Lung microvascular endothelial cell (primary cell): ENCODE measurements at places on chromosomes 4 and X.

DNA sequence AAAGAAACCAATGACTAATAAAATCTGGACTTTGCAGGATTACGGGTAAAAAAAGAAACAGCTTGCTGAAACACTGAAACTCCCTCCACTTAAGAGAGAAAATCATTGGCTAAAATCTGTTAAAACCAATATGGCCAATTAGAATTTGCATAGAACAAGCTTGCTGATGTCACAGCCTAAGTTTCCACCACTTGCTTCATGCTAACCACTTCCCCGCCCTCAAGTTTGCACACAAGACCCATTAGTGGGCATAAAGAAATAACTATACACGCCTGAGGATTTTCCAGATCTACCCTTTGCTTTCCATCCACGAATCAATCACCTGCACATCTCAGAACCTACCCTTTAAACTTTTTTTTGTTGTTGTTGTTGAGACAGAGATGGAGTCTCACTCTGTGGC is 42.7 kb upstream of the PHEX start:
- DNase-seq, result no peak

- DNase-seq, result no peak
Measured at GRCh38 chrX:31649201-31649600, 577.4 kb upstream of the FTHL17 start.

DNA sequence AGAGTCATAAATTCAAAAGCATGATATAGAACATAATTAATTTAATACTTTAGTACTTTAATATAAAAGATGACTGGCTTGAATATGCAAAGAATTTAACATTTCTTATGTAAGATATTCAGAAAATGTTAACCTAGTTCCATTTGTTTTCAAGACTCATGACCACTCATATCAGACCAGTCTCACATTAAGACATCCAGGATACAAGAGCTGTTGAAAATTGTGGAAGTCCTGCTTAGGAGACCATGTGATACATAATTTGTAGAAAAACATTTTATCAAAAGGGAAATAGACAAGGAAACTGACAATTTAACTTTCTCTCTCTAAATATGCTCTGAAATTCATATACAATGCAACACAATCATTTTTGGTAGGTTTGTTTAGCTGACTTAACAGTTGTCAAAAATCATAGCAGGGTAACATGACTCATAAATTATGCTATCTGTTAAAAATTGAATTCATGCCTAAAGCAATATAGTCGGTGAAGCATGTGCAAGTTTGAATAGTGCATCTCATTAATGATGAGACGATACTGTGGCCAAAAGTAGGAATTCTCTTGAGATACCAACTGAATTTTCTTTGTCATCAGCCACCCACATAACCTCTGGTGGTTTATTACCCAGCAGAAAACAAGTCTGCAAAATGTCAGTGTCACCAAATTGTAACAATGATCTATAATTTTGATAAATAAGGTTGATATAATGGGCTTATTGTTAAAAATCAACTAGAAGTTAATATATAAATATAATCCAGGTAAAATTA is 211.4 kb downstream of the GASK1B start:
- no peak for DNase-seq

- DNase-seq, result no peak
Measured at GRCh38 chr4:144685911-144686310, 40.0 kb downstream of the HHIP start.

DNA sequence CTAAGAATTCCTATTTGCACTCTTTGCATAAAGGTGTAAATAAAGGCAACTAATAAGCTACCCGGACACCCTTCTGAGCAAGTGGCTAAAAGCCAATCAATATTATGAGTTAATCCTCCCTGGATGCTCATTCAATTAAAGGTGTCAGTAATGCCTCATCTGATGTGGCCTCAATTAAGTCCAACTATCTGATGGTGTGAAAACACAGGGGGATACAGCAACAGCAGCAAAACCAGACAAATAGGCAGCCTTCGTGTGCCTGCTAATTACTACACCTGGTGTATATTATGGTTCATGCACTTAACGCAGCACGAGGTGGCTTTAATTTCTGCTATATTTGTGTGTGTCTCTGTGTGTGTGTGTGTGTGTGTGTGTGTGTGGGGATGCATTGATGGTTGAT is 244.4 kb downstream of the DCLK2 start:
- DNase-seq, result no peak

DNA sequence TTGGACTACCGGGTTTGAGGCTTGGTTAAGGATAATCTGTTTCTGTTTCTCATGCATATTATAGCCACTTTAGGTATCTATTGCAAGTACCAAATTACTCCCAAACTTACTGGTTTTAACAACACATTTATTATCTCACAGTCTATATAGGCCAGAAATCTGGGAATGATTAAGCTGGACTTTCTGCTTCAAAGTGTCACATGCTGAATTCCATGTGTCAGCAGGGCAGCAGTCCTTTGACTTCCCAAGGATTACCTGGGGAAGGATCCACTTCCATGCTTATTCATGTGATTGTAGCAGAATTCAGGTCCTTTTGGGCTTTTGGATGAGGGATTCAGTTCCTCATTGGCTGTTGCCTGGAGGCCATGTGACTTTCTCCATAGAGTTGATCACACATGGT is 349.0 kb upstream of the TRAM1L1 start:
- no peak for DNase-seq

- no peak for DNase-seq
Measured at GRCh38 chr4:177023951-177024350, 231.2 kb upstream of the VEGFC start.

GRCh38 chr4:5568931-5569330 is 139.4 kb downstream of the EVC2 start:
- DNase-seq, result no peak

DNA sequence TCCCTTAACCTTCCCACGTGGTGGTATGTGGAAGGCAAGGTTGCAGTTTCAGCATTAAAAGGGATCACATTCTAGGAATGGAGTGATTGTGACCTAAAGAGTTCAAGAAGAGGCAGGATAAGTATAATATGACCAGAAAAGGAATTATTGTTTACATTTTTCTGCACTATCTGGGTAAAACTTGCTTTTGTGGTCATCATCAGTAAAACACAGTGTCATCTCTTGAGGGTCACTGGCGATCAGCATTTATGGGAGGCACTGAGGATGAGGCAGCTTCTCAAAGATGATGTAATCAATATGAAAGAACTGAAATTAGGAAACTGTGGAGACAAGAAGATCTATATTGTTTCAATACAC is 88.7 kb downstream of the CFAP299 start:
- no peak for DNase-seq

DNA sequence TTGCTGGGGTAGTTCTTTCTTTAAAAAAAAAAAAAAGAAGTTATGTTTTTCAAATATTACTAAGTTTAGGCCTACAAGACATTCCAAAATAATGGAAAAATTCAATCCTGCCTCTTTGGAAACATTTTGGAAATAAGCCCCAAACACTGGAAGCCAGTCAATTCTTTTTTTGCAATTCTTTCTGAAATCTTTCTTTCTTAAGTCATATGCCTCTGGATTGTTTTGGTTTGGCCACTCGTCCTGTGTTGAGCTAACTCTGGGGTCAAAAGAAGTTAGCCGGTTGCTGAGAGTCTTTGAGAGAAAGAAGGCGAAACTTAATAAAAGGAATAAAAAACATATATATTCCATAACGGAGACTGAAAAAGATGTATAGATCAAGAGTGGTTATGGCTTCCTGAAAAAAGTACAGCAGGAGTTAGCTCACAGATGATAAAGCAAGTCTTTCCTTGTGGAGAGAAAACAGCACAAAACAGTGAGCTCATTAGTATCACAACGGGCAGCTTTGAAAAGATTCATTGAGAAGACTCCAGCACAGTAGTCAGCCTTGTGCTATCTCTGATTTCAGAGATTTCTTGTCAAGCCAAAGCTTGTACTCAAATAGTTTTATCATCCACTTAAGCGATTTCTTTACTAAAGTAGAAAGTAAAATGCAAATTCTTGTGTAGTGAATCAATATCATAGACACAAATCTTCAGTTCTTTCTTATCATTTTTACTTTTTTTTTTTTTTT is 64.8 kb downstream of the PLS3 start:
- DNase-seq, result no peak

DNA sequence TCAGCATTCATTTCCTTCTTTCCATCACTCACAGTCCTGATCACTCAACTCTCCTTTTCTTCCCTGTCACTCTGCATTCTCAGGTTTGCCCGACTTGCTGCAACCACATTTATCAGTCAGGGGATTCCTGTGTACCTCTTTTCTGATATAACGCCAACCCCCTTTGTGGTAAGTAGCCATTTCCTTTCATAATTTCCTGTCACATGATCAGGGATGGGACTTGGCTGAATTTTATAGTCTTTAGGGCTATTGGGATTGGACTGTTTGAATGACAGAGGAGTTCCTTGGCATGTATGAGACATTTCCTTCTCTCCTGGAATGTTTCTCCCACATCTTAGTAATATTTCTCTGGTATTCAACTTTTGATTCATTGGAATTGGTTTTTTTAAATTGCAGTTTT is 11.0 kb downstream of the PGM2 start:
- DNase-seq, result peak; percentile 57

- DNase-seq, result no peak
Measured at GRCh38 chr4:159293811-159294515, 191.1 kb downstream of the RAPGEF2 start.

- DNase-seq, result no peak
Measured at GRCh38 chr4:70531981-70532380, 13.6 kb downstream of the AMTN start.

DNA sequence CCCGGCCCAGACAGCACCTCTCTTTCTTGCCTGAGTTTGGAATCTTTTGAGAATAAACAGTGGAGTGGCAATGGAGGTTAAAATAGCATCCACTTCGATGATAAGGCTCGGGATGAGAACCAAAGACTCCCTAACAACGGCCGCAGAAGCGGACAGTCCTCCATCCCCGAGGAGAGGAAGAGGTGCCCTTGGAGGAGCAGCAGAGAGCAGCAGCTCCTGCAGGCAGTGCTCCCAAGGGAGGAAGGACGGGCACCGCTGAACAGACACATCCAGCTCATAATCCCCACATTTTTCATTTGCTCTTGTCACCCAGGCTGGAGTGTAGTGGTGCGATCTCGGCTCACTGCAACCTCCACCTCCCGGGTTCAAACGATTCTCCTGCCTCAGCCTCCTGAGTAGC is 61.3 kb downstream of the DCTD start:
- DNase-seq, result no peak

- DNase-seq, result no peak
Measured at GRCh38 chrX:11764602-11765067, 6.6 kb downstream of the MSL3 start.

DNA sequence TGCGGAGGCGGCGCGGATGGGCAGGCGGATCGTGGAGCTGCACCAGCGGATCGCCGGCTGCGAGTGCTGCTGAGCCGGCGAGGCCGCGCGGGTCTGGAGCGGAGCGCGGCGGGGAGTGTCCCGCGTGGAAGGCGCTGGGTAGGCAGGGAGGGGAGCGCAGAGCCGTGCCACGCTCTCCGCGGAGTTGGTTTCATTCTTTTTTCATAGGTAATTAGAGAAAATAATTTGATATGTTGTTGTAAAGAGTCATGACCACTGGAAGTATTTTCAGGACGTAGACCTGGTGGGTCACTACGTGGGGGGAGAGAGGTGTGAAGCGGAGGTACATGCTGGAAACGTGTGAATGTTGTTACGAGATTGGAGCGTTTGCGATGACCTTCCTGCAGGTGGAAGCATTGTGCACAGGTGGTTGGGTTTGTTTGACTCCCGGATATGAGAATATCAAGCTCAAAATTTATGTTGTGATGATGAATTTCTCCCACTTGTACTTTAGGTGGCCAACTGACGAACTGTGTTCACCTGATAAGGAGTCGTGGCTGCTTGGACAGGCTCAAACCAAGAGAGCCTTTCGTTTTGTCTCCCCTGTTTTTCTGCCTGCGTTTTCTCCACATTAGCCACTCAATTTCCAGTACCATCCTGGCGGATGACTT is 19.1 kb upstream of the S100P start:
- DNase-seq, result peak; percentile 70

DNA sequence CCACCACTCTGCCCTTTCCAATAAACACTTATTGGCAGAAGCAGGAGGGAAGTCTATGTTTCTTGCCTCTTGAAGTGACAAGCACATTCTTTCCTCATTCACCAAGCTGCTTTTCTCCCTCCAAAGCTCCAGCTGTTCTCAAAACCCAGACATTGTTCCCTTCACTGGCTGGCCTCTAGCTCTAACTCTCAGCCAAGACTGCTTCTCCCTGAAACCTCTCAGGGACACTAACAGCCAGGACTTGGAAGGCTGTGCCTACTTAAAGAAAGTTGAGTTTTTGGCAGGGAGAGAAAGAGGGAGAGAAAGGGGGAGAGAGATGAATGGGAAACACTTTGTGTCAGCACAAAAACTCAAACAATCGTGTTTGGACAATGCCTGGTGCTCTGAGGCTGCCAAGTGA is 99.5 kb downstream of the COX18 start:
- DNase-seq, result peak; percentile 4

GRCh38 chrX:72142794-72143608 is 11.3 kb upstream of the RTL5 start:
- no peak for DNase-seq

- peak; percentile 72 for DNase-seq
Measured at GRCh38 chr4:5780831-5781480, 70.0 kb downstream of the EVC start.

DNA sequence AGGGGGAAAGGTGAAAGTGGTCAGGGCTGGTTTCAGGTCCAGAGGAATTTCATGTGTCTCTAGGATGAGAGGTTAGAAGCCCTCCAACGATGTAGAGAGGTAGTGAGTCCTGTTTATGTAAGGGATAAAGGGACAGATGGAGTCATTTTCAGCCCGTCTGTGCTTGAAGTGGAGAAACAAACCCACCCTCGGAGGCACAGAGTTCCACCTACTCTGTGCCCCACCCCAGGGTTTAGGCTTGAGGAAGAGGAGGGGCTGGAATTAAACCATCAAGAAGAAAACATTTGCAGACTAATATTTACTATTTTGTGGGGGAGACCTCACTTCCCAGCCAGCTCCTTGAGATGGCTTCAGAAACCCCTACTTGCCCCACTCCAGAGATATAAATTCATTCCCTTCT is 868 bp upstream of the GNL3L start:
- DNase-seq, result no peak

- no peak for DNase-seq
Measured at GRCh38 chrX:71619193-71619592, 882 bp upstream of the CXCR3 start.

DNA sequence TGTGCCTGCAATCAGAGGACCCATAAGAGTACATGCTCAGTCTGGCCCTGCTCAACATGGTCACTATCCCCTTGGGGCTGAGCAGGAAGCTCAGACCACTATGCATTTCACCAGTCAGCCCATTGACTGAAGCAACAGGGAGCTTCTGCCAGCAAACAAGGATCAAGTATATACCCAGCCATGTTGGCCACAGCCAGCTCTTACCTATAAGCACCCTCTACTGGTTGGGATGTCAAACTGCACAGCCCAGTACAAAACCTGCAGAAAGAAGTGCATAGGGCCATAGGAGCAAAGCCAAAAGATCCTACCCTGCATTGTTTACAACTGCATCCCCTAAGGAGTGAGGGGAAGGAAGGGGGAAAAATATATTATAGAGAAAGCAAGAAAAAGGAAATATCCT is 214.4 kb upstream of the CPEB2 start:
- DNase-seq, result peak; percentile 40

DNA sequence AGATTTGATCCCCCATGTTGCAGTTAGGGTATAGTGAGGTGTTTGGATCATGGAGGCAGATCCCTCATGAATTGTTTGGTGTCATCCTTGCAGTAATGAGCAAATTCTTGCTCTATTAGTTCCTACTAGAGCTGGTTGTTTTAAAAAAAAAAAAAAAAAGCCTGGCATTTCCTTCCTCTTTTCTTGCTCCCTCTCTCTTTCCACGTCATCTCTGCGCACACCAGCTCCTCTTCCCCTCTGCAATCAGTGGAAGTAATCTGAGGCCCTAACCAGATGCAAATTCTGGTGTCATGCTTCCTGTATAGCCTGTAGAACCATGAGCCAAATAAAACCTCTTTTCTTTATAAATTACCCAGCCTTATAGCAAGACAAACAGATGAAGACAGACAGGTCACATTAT is 24.5 kb downstream of the WDR17 start:
- no peak for DNase-seq
